ENCODE measurements at places on chromosomes 1 and 21.

GRCh38 chr1:60936163-60936562 lies 146.2 kb upstream of the NFIA start:
- DNase-seq, result no peak

DNA sequence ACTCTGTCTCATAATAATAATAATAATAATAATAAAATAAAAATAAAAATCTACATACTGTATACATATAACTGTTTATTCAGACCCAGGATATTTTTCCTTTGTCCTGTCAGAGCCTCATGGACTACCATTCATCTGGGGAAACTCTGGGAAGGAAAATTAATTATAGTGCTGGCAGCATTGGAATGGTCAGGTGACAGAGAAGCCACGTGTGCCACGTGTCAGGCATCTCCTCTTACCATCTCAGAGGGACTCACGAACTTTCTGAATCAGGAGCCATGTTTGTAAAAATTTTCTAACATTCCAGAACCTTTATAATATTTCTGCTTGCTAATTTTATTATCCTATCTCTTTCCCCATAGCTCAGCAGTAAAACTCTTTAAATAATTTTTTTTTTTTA lies 97.8 kb upstream of the HNRNPU start:
- no peak for DNase-seq

DNA sequence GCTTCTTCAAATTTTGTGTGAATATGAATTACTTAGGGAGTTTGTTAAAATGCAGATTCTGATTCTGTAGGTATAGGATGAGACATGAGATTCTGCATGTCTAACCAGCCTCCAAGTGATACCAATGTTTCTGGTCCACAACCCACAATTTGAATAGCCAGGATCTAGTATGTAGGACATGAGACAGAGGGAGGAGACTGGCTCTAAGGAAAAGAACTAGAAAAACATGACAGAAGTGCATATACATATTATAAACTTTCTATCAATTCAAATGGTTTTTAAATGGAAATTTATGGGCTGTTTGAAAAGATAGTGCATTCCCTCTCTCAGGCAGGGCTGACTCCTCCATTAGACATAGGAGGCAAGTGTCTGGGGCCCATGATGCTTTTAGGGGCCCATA lies 33.9 kb upstream of the NPL start:
- no peak for DNase-seq

DNA sequence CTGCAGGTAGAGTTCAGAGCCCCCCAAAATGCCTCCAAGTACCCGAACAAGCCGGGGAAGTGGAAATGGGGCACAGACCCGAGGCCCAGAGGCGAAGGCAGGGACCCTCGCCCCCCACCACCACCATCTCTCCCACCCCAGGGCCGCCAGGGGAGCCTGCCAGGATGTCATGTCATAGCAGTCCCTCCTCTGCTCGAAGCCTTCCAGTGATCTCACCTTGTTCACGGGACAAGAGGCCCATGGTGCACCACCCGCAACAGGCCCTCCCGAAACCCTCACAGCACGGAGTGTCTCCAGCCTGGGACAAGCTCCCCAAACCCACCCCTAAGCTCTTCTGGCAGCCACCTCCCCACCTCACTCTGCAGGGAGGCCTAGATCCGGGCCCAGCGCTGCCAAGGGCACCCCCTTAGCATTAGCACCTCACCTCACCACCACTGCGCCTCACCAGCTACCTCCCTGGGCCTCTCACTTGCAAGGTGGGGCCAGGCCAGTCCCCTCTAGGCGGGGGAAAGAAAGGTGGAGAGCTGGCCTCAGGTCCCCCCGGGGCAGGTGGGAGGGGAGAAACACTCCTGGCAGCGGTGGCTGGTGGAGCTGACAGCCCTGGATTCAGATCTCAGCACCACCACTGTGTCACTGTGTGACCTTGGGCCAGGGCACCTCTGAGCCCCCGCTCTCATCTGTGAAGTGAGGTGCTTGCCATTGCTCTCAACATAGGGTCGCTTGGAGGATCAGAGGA lies 13.3 kb downstream of the CHD5 start:
- DNase-seq, result no peak

DNA sequence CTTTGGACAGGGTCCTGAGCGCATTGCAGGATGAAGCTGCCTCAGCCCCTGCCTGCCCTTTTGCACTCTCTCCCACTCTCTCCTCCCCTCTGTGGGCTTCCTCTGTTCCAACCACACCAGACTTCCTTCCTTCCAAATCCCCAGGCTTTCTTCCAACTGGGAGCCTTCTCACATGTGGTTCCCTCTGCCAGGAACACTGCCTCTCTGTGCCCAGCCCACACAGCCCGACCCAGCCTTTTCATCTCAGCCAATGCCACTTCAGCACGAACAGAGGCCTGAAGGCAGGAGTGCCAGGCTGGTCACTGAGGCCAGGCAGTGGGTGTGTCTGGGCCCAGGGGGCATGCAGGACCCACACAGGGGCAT lies 5.9 kb downstream of the SELENON start:
- DNase-seq, result peak; percentile 78

- DNase-seq, result no peak
Observed at GRCh38 chr1:159011751-159012150, 2.0 kb downstream of the IFI16 start.

DNA sequence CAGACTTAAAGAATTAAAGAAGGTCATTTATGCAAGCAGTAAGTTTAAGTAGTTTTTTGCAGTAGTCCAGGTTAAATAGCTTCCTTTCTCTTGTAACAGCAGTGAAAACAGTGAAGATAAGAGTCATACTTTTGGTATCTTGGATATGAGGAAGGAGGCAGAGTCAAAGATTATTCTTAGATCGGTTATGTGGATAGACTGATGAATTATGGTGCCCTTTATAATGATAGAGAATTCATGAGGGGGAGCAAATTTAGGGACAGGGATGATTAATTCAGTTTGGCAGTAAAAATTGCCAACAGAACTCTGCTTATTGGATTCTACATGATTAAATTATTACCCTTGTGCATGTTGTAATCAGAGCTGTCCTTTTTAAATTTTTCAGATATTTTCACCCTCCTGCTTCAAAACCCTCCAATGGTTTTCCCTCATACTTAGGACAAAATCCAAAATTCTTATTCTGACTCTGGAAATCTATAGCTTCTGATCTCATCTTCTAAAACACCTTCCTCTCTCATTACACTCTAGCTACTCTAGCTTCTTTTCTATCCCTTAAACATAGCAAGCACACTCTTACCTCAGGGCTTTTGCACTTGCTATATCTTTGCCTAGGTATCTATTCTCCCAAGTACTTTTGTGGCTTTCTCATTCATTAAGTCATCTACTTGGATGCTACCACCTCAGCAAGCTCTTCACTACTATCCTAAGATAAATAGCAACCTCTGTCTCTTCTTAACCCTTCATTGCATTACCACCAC lies 79.8 kb downstream of the PKN2 start:
- no peak for DNase-seq

- DNase-seq, result peak; percentile 32
Observed at GRCh38 chr1:182301026-182301436, 90.6 kb downstream of the GLUL start.

DNA sequence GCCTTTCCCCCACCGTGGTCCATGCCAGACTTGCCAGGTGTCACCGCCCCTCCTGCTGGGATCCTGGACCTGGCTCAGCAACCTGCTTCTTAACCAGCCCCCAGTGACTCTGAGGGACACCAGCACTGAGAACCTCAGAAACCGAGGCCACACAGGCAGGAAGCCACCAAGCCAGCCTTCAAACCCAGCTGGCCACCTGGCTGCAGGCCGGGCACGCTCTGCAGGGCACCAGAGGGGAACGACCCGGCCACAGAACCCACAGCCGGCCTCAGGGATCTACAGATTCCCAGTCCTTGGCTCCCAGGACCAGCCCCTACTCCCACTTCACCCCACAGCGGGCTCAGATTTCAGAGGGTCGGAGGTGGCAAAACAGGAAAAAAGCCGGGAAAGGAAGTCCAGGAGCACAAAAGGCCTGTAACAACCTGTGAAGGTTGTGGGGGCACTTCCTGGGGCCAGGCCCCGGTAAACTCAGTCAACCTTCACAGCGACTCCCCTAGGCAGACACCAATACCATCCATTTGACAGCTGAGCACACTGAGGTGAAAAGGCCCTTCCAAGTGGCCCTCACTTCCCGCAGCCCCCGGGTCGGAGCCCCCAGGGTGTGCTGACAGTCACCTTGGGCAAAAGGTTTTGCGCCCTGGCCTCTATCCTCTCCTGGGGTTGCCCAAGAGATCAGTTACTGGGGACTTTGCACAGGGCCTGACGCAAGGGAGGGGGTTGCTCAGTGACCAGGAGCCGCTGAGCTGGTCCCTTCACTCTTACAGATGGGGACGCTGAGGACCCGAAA lies 14.1 kb downstream of the RUNX3 start:
- DNase-seq, result no peak

- no peak for DNase-seq
Observed at GRCh38 chr1:179015396-179015795, 10.3 kb upstream of the FAM20B start.

GRCh38 chr1:33454646-33455282 lies 17.7 kb upstream of the ZSCAN20 start:
- DNase-seq, result no peak

DNA sequence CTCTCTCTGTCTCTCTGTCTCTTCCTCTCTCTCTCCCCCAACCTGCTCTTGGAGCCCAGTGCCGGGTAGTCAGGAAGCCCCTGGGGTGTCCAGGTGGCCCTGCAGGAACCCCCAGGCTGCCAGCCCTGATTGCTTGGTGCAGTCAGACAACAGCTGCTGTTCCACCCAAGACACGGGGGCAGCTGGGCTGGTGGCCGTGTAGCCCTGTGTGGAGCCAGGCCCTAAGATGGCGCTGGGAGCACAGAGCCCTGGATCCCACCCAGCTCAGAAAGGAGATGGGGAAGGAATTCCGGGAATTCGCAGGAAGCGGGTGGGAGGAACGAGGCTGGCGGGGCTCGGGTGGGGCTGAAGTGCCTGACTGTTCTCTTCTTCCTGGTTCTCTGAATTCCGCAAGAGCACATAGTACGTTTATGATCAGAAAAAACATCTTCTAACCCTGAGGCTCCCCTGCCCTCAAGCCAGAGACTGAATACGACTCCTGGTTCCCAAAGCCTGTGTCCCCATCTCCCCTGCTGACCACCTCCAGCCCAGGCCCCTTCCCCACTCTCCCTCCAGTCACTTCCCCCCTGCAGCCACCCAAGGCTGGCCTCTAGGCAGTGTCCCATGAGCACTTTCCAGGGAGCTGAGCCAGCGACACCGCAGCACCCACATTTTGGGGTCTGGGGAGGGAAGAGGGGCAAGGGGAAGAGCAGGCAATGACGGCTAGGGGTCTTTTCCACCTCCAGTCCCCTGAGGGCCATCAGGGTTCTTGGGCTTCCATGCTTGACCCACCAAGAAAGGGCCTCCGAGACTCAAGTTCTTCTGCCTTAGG lies 55.0 kb downstream of the WNT9A start:
- no peak for DNase-seq

DNA sequence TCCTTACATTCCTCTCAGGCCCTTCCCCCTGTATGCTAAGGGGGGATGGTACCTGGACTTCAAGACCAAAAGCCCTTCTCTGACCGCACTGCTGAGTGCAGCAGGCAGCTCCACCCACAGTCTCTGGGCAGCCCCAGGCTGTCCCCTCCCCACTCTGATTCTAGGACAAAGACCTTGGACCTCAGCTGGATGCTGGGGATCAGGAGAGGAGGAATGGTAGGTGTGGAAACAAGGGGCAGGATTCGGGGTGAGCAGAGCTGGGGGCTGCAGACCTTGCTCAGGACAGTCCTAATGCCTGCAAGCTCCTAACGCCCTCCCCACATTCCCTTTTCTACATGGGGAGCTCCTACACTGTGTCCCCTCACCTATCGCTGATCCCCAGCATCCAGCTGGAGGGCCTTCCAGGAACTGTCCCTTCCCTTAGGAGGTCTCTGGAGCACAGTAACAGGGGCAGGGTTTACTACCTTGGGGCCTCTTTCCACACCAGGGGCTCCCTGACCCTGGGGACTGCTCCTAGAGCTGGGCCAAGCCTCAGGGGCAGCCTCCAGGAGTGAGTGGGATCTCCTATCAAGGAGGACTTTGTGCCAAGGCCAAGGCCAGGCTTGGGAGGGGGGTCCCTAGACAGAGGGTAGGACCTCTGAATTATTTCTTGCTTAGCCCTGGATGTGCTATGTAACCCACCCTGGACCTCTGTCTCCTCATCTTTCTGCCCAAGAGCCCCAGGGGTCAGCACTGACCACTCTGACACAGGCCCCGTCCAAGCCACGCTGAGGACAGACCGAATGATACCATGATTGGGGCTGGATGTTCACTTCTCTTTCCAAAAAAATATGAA lies 5.6 kb downstream of the CLDN19 start:
- DNase-seq, result no peak

DNA sequence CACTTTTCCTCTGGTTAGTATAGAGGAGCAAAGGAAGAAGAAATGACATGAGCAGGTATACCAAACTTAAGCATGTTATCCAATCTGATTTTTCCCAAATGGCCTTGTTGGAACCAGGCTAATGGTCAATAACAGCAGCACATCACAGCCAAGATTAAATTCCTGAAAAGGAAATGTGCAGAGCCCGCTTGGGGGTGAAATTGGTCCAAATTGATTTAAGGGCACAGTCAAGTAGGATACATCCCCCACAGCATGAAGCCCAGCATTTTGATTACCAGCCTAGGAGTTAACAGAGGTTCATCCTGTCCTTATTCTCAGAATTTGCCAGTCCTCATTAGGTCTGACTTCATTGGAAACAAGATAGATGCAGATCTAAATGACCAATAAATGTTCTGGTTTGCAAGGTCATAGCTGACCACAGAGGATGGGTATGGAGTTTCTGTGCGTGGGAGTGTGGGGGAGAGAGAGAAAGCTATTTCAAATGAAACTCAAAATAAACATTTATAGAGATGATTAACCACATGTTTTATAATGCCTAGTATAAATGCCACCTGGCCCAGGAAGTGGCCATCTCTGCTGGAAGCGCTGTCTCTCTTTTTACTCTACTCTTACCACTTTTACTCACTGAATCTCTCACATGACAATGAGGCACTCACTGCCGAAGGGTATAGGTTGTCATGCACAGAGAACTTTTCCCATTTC lies 38.7 kb downstream of the RGS5 start:
- no peak for DNase-seq

DNA sequence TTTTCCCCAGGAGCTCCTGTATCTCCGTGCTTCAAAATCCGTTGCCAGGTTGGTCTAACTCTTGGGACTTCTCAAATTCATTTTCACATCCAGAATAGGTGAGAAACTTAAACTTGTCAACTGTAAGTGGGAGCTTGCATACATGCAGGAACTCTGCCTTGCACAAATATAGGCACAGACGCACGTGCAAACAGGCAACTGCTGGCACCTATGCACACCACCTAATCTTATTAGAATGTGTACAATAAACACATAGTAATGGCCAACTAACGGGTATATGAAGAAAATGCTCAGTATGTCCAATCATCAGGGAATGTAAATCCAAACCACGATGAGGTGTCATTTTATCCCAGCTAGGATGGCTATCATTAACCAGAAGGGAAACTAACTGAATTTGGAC lies 22.6 kb upstream of the FCGR2A start:
- DNase-seq, result no peak

GRCh38 chr21:32993894-32994293 lies 31.8 kb upstream of the OLIG2 start:
- no peak for DNase-seq

GRCh38 chr1:201324821-201325677 lies 41.7 kb downstream of the PKP1 start:
- DNase-seq, result no peak

All from pons (tissue), 1 donor.